ENCODE measurements at places on chromosomes 3 and 15.

- no peak for DNase-seq
Measured at GRCh38 chr3:188396900-188397299, 242.9 kb downstream of the LPP start.

- DNase-seq: no peak
Measured at GRCh38 chr3:26281284-26281985, 341.1 kb upstream of the LRRC3B start.

DNA sequence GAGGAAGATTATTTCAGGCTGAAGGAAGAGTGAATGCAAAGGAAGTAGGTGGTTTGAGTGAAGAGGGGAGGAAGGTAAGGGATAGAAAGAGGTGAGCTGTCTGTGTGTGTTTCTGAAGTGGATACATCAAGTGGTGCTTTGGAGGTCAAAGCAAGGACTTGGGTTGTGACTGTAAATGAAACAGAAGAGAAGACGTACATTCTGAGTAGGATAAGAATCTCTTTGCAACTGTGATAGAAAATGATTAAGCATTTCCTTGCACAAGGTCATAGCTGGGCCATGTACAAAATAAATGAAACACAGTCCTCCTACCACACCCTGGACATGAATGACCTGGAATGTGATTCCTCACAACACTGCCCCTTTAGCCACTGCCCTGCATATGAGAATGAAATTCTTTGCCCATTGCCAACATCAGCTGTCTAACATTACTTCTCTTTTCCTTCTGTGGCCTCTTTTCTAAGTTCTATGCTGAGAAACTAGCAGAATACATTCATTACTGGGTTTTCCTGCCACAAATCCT, 28.3 kb upstream of the MINDY4B start:
- DNase-seq: no peak

DNA sequence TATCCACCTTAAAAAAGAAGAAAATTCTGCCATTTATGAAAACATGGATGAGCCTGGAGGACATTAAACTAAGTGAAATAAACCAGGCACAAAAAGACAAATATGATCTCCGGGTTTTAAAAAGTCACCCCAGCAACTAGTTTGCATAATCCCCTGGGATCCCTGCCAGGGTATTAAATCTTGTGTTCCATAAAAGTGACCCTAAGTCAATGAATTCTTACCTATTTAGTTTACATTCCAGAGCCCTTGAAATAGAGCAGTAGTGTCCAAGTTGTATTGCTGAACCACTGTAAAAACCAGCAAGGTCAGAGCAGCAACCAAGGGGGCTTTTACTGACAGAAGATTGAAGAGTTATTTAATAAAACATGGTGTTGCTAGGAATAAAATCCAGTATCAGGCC, 716.8 kb upstream of the BCHE start:
- DNase-seq: no peak

- DNase-seq: no peak
Measured at GRCh38 chr3:100370756-100371155, 30.1 kb downstream of the TOMM70 start.

Measured in stimulated activated CD4-positive, alpha-beta T cell treated with anti-CD3 and anti-CD28 coated beads, TNF-alpha, amount 100 ng/mL, for 1 hour (primary cell).